Chondrocyte (in vitro differentiated cells): ENCODE measurements at places on chromosomes 7 and 10. TPM values are rescaled to one million over a fixed set of nuclear protein-coding genes. Genes with fewer than 3 reads are reported as not detected.

- peak; percentile 42 for DNase-seq
- H3K27me3 ChIP-seq = peaks cover 3% of the 10 kb centered on the region
- no peak overlapping the region for H3K27ac ChIP-seq
- H3K4me3 ChIP-seq = no peak overlapping the region
- no peaks in the 10 kb centered on the region for H3K36me3 ChIP-seq
Measured at GRCh38 chr7:157895520-157896375, 558.9 kb downstream of the DNAJB6 start.

The ATG9B gene
- 1.5 to 1.6 TPM in 2 of 3 replicates, not detected in the other for total RNA-seq

GRCh38 chr7:22791204-22792158, 31.2 kb downstream of the TOMM7 start:
- no peak overlapping the region for H3K4me3 ChIP-seq
- no peak for DNase-seq
- H3K27me3 ChIP-seq = no peaks in the 10 kb centered on the region
- peak overlapping the region; percentile 28 for H3K27ac ChIP-seq

DNA sequence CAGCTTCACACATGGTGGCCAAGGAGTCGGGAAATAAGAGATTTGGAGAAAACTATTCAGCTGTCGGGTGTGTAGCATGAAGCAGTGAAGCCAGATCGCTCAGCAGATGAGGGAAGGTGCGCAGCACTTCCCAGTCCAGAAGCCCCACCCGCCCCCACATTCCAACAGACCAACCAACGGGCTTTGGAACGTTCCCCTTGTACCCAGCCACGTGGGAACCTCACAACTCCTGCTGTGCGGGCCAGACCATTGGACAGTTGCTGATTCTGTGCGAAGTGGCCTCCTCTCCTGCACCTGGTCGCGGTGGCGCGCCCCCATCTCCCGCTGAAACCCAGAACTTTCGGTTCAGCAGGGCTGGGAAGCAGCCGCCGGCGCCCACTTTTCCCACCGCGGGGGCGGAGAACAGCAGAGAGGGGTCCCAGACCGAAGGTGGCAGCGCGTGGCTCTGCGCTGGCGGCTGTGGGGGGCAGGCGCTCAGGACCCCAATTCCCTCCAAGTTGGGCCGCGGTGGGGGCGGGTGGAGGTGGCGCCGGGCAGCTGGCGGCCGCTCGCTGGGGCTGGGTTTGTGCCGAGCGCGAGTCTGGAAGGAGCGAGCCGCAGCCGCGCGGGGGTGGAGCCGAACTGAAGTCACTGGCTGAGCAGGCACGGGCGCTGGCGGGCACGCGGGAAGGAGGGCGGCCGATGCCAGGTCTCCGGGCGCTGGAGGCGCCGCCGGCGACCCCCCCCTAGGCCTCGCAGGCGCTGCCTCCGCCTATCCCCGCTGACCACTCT, 1301.5 kb upstream of the SORCS1 start:
- peaks cover 26% of the 10 kb centered on the region for H3K27me3 ChIP-seq
- peak; percentile 83 for DNase-seq
- H3K4me3 ChIP-seq = peak overlapping the region; percentile 48
- H3K36me3 ChIP-seq = no peaks in the 10 kb centered on the region
- H3K27ac ChIP-seq = no peak overlapping the region

DNA sequence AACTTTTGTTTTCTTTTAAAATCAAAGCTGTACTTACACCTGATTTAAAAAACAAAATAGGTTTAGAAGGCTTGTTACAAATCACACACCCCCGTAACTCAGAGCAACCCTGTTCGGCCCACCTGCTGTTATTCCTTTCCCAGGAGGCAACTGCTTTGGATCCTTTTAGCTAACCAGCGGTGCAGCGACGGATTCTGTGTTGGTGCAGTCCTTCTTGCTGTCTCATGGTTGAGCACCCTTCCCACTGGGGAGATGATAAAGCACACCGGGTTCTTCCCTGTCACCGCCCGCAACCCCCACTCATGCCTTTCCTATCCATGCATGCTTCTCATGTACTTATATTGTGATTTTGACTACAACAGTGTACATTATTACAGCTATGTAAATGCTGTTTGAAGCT, 24.8 kb upstream of the MKI67 start:
- peak overlapping the region; percentile 38 for H3K4me3 ChIP-seq
- H3K27ac ChIP-seq = no peak overlapping the region
- H3K36me3 ChIP-seq = no peaks in the 10 kb centered on the region
- peaks cover 40% of the 10 kb centered on the region for H3K27me3 ChIP-seq

- no peak overlapping the region for H3K27ac ChIP-seq
- H3K36me3 ChIP-seq = no peaks in the 10 kb centered on the region
- H3K27me3 ChIP-seq = peaks cover 1% of the 10 kb centered on the region
- peaks cover 20% of the 10 kb centered on the region for H3K4me1 ChIP-seq
Measured at GRCh38 chr7:114789161-114789560, 132.7 kb upstream of the MDFIC start.

The LIPM gene
- total RNA-seq = not detected in 3 replicates

The AP1S1 gene
- 55.9 to 60.5 TPM (median 60.4 TPM) in 3 replicates for total RNA-seq

DNA sequence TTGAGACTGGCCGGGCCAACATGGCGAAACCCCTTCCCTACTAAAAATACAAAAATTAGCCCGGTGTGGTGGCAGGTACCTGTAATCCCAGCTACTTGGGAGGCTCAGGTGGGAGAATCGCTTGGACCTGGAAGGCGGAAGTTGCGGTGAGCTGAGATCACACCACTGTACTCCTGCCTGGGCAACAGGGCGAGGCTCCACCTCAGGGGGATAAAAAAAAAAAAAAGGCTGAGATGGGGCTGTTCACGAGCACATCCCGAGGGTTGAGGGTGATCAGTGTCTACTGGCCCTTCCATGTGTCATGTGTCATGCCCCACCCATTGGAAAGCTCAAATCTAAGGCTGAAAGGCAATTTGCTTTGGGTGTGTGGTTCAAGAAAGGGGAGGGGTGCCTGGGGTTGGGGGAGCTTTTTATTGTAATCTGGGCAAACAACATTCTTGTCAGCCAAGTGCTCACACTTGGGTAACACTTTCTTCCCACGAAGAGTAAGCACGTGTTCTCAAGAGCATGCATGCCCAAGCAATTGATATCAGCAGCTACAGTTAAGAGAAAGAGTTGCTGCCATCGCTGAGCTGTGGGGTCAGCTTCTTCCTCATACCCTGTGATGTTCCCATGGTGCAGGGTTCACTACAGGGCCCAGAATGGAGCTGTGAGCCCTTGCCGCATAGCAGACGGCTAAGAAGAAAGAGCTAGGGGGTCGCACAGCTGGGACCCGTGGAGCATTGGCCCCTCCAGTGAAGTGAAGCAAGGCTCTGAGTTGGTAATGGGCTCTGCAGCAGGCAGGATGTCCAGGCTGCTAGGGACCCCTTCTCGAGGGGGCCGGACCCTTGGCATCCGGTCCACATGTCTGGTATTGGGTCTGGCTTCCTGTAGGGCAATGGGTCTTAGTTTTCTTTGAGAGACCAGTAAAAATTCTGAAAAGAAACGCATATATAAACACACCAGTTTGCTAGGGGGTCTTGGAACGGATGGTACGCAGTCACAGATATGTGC, 9.9 kb upstream of the ACSL5 start:
- DNase-seq = no peak
- H3K36me3 ChIP-seq = no peaks in the 10 kb centered on the region
- peaks cover 31% of the 10 kb centered on the region for H3K4me1 ChIP-seq
- H3K27me3 ChIP-seq = no peaks in the 10 kb centered on the region

- H3K4me1 ChIP-seq = peaks cover 34% of the 10 kb centered on the region
- no peaks in the 10 kb centered on the region for H3K27me3 ChIP-seq
- H3K27ac ChIP-seq = peak overlapping the region; percentile 98
- no peak for DNase-seq
Measured at GRCh38 chr10:45001381-45002148, 842 bp downstream of the ZNF22 start.

DNA sequence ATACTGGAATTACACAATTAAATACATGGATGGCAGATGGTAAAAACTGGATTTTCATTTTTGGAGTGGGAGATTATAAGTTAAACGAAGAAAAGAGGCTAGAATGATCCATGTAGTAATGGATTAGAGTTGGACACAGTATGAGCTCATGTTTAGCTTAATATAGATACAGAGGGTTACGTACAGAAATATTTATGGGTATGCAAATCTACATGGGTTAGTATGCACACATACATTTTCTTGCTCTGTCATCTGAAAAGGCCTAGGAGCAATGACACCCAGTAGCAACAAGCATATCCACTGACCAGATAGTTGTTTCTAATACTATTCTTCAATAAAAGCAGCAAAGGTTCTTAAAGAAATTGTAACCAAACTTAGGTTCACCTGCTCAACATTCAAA, 366.4 kb downstream of the SEMA3D start:
- H3K4me1 ChIP-seq = no peaks in the 10 kb centered on the region
- H3K27me3 ChIP-seq = no peaks in the 10 kb centered on the region
- no peak for DNase-seq

- no peak overlapping the region for H3K27ac ChIP-seq
- DNase-seq = no peak
- H3K36me3 ChIP-seq = peaks cover 3% of the 10 kb centered on the region
- no peak overlapping the region for H3K4me3 ChIP-seq
- H3K4me1 ChIP-seq = no peaks in the 10 kb centered on the region
Measured at GRCh38 chr7:156823435-156823834, 69.5 kb downstream of the LMBR1 start.

The ARPC1A gene
- total RNA-seq = 103 to 110 TPM (median 104 TPM) in 3 replicates

The POLR2J gene
- total RNA-seq = 33.1 to 41.0 TPM (median 36.6 TPM) in 3 replicates

DNA sequence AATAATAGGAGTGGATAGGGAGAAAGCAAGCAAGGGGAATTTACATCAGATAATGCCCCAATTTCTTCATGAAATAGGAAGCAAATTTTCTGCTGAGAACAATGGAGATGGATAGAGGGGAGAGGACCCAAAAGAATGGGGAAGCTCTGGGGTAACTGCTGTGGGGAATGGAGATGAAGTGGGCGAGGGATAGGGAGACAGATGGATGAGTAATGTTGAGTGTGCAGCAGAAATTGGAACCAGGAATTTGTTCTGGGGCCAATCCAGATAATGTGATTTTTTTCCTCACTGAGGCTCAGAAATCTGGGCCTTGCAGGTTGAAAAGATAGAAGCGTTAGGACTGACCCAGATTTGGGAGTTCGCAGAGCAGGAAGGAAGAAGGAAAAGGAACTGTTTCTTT, 24.5 kb upstream of the MRC1 start:
- no peaks in the 10 kb centered on the region for H3K36me3 ChIP-seq
- no peak for DNase-seq
- peak overlapping the region; percentile 2 for H3K27ac ChIP-seq
- peaks cover 45% of the 10 kb centered on the region for H3K4me1 ChIP-seq
- no peak overlapping the region for H3K4me3 ChIP-seq

GRCh38 chr7:17770710-17771375, 169.5 kb downstream of the SNX13 start:
- no peaks in the 10 kb centered on the region for H3K27me3 ChIP-seq
- no peaks in the 10 kb centered on the region for H3K36me3 ChIP-seq
- H3K4me1 ChIP-seq = peaks cover 6% of the 10 kb centered on the region

GRCh38 chr10:110311357-110311949, 6.7 kb upstream of the SMNDC1 start:
- H3K27ac ChIP-seq = no peak overlapping the region
- no peak for DNase-seq
- no peaks in the 10 kb centered on the region for H3K27me3 ChIP-seq
- peaks cover 5% of the 10 kb centered on the region for H3K4me1 ChIP-seq
- H3K36me3 ChIP-seq = no peaks in the 10 kb centered on the region

DNA sequence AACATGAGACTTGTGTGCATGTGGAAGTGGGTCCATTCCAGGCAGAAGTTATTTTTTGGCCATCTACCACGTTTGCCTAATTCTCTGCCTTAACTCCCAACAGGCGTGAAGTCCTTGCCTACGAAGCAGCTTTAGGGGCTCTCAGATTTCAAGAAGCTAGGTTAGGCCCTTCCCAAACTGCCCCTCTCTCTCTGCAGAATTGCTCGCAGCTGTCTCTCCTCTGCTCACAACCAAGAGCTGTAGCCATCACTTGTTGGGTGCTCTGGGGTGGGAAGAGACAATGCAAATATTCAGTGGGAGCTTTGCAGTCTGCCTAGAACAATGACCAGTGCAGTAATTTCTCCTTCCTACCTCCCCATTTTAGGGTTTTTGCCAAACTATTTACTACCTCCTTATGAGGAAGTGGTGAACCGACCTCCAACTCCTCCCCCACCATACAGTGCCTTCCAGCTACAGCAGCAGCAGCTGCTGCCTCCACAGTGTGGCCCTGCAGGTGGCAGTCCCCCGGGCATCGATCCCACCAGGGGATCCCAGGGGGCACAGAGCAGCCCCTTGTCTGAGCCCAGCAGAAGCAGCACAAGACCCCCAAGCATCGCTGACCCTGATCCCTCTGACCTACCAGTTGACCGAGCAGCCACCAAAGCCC, 24.9 kb downstream of the CYP17A1 start:
- peaks cover 47% of the 10 kb centered on the region for H3K4me1 ChIP-seq
- H3K27ac ChIP-seq = no peak overlapping the region
- H3K27me3 ChIP-seq = no peaks in the 10 kb centered on the region
- DNase-seq = no peak
- no peak overlapping the region for H3K4me3 ChIP-seq
- H3K36me3 ChIP-seq = peaks cover 33% of the 10 kb centered on the region

- no peaks in the 10 kb centered on the region for H3K36me3 ChIP-seq
- no peak for DNase-seq
- no peaks in the 10 kb centered on the region for H3K27me3 ChIP-seq
- no peak overlapping the region for H3K4me3 ChIP-seq
- H3K4me1 ChIP-seq = peaks cover 9% of the 10 kb centered on the region
Measured at GRCh38 chr7:113831556-113831955, 87.3 kb downstream of the PPP1R3A start.

The MASTL gene
- total RNA-seq = 6.9 to 11.3 TPM (median 7.6 TPM) in 3 replicates

GRCh38 chr10:58326967-58327381, 7.8 kb upstream of the UBE2D1 start:
- no peaks in the 10 kb centered on the region for H3K36me3 ChIP-seq
- peak; percentile 85 for DNase-seq
- H3K27ac ChIP-seq = no peak overlapping the region
- peaks cover 5% of the 10 kb centered on the region for H3K4me1 ChIP-seq

GRCh38 chr7:75579899-75580298, 87.8 kb downstream of the SPDYE5 start:
- H3K36me3 ChIP-seq = peaks cover 56% of the 10 kb centered on the region
- DNase-seq = no peak
- H3K27ac ChIP-seq = no peak overlapping the region
- H3K27me3 ChIP-seq = no peaks in the 10 kb centered on the region
- no peaks in the 10 kb centered on the region for H3K4me1 ChIP-seq

- H3K4me1 ChIP-seq = no peaks in the 10 kb centered on the region
- no peaks in the 10 kb centered on the region for H3K36me3 ChIP-seq
- H3K27ac ChIP-seq = no peak overlapping the region
- no peak overlapping the region for H3K4me3 ChIP-seq
Measured at GRCh38 chr7:89987665-89988064, 166.6 kb upstream of the STEAP1 start.

The MACROH2A2 gene
- 22.9 to 25.9 TPM (median 25.9 TPM) in 3 replicates for total RNA-seq

The NPSR1 gene
- not detected in 3 replicates for total RNA-seq

DNA sequence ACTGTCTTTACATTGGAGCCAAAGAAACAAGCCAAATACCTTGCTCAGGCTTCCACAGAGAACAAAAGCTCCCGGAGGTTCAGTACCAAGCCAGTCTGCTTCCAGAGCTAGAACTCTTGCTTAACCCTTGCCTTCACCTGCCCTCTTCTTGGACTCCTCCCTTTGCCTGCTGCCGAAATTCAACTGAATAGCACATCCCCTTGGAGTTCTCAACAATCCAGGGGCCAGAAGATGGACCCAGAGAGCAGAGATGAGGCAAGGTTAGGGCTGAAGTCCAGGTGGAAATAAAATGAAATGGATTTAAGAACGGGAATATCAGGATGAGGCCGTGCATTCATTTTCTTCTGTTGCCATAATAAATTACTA, 876 bp upstream of the PIK3AP1 start:
- peaks cover 12% of the 10 kb centered on the region for H3K4me1 ChIP-seq
- DNase-seq = no peak
- H3K27me3 ChIP-seq = peaks cover 6% of the 10 kb centered on the region
- H3K4me3 ChIP-seq = peak overlapping the region; percentile 64

The ASB10 gene
- not detected in 3 replicates for total RNA-seq

GRCh38 chr10:21797533-21797932, 206.0 kb downstream of the DNAJC1 start:
- no peak for DNase-seq
- no peaks in the 10 kb centered on the region for H3K27me3 ChIP-seq
- H3K36me3 ChIP-seq = peaks cover 15% of the 10 kb centered on the region
- no peak overlapping the region for H3K4me3 ChIP-seq
